ENCODE measurements at places on chromosomes 5 and 9. TPM values are rescaled to one million over a fixed set of nuclear protein-coding genes. Genes with fewer than 3 reads are reported as not detected.
A peak's percentile ranks its signal among the peaks of the same experiment; 100 is the strongest.

The NIPSNAP3A gene
- 38.8 TPM for total RNA-seq

- peak; percentile 38 for DNase-seq
Observed at GRCh38 chr5:80713631-80714030, 58.8 kb upstream of the DHFR start.

DNA sequence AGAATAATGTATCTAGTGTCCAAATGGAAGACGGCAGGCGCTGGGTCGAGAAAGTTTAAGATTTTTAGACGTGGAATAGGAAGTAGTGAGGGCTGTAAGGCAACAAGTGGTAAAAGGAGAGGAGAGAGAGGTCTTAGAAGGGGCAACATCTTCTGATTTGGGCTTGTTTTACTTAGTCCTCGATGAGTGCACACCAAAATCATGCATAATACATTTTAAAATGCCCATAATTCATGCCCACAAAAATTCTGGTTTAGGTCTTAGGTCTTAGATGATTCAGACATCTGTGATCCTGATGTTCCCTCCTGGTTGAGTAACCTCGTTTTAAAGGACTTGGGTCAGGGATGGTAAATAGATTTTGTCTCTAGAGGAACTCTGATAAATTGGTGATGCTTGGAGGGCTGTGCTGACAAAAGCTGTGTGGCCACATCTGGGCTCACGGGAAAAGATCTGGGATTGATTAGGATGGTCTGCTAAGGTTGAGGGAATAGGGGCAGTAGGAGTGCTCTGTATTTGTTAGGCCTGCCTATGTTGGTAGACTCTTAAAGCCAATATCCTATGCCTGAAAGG, 476.3 kb downstream of the CCDC171 start:
- DNase-seq: no peak

GRCh38 chr5:111734013-111734412, 23.0 kb downstream of the NREP start:
- DNase-seq: no peak

DNA sequence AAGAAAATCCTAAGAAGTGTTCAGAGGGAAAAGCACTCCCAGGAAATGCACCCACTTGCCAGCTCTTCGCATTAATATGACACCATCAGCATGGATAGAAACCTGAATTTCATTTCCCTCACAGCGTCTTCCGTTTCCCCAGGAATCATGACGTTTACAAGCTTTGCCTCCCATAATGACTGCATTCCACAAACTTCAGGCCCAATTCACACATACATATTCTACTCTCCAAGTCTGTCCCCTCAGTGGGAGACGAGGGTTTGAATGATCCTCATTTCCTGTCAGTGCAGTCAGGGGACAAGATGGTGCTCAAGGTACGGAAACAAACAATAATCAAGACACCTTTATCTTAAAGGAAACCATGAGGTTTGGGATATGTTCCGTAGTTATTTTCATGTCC, 44.9 kb upstream of the MAN2A1 start:
- DNase-seq: no peak

DNA sequence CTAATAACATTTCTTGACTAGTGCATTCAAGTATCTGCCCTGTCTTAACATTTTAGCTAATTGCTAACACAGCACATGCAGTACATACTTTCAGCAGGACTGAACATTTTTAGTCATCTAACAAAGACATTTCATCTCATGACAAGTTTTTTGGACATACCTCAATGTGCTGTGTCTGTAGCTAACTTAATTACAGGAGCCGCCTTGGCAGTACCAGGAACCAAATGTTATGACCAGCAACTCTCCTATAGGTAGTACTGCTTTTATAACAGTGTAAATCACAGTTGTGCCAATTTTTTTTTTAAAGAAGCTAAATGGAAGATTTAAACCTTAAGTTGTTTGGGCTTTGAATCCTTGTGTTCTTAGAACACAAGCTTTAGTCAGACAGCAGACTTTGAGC, 99.4 kb upstream of the SAP30L start:
- no peak for DNase-seq

DNA sequence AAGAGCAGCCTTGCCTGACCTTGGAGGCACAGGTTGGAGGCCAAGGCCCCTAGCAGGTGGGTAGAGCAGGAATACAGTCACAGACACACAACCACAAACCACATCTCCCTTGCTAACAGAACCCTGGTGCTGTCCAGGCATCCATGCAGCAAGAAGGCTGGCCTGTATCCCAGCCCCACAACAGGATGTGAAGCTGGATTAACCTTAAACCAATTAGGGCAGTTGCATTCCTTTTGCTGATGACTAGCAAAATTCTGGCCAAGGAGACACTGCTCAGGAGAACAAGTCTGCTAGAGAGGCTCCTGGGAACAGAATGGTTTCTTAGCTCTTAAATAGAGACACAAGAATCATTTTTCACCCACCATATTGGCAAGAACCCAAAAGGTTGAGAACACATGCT, 97.8 kb downstream of the C5orf15 start:
- no peak for DNase-seq

DNA sequence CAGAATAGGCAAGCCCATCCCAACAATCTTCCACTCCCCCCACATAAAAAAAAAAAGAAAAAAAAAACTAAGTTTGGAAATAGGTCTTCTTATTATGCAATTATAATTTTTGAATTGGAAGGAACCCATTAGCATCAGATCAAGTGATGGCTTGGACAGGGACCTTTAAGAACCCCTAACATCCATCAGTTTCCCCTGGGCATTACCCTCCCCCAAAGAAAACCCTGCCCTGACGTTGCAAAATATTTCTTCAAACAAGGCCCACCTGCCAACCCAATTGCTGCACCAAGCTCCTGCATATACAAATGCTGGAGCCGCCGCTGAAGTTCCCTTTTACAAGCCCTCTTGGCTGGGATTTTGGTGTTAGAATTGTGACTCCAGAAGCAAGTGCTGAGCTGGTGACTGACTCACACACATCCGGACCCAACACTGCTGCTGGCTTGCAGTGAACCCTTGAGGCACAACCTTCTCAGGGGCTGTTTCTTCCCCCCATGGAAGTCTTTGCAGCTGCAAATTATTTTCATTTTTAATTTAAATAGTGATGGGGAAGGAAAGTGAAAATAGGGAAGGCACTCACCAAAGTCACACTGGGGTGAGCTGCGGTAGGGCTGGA, 56.1 kb upstream of the AFAP1L1 start:
- peak; percentile 21 for DNase-seq

GRCh38 chr5:162189719-162190118, 122.1 kb downstream of the GABRG2 start:
- no peak for DNase-seq

DNA sequence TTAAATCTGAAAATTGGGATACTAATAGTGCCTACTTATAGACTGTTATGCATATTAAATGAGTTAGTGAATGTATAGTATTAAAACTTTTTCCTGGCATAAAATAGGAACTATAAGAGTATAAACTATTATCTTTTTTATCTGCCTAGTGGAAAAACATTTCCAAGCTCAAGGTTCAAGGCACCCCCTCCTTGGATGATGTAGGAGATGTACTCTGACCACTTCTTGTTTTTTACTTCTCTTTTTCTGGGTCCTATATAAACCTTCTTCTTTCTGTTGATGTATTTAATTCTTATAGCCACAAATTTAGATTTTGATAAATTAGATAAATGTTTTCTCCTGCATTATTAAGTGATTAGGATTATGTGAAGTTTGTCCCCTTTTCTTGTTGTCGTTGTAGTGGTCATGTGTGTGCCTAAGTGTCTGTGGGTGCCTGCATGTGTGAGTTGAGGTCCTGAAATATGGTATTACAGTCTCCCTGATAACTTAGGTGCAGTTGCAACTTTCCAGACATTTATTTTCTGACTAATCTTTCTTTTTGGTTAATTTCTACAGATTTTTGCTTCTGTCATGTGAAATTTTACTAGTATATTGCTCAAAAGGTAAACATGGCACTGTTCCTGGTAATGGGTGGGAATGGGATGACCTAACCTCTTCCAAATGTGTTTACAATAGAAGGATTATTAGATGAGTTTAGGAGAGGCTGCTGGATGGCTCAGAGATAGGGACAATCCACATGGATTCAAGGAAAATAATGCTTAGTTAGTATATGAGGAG, 160.8 kb upstream of the CDKN2B start:
- DNase-seq: peak; percentile 71

- peak; percentile 43 for DNase-seq
Observed at GRCh38 chr9:78030296-78030552, 1.4 kb downstream of the GNAQ start.

DNA sequence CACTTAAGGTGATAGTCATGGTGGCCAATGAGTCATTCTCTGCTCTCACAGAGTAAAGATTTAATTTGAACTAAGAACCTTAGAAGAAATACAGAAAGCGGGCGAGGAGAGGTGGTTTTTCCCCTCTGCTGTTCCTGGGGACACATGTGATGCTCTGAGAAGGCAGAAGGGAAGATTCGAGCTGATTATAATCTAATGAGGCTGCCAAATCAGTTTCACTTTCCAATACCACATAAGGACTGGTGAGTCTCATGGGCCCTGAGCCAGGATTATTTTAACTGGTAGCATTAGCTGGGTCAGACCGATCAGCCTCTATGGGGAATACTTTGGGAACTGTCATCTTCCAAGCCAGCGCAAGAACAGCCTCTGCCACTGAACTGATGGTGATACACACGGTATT, 116.5 kb downstream of the SLC1A3 start:
- DNase-seq: peak; percentile 46

- DNase-seq: no peak
Observed at GRCh38 chr5:162174358-162174974, 106.9 kb downstream of the GABRG2 start.

Data from hematopoietic multipotent progenitor cell (in vitro differentiated cells).